ENCODE measurements at places on chromosomes 12 and 14. TPM values are rescaled to one million over a fixed set of nuclear protein-coding genes. Genes with fewer than 3 reads are reported as not detected.

DNA sequence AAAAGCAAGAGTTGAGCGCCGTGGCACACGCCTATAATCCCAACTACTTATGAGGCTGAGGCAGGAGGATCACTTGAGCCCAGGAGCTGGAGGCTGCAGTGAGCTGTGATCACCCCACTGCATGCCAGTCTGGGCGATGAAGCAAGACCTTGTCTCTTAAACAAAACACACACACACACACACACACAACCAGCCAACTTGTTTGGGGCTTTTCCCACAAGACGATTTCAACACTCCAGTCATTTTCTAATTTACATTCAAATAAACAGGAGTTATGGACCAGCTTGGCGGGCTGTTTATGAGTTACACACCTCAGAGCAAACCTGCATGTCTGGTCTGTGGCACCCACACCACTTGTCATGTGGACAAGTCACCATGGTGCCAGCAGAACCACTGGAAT is 6.7 kb downstream of the GLTP start:
- DNase-seq: no peak

- DNase-seq: no peak
These were observed 12.6 kb downstream of the RXYLT1 start for GRCh38 chr12:63792338-63792737.

Gene STYK1
- 0.15 TPM for total RNA-seq

- DNase-seq: no peak
These were observed 110.5 kb downstream of the GPR135 start for GRCh38 chr14:59354666-59355065.

DNA sequence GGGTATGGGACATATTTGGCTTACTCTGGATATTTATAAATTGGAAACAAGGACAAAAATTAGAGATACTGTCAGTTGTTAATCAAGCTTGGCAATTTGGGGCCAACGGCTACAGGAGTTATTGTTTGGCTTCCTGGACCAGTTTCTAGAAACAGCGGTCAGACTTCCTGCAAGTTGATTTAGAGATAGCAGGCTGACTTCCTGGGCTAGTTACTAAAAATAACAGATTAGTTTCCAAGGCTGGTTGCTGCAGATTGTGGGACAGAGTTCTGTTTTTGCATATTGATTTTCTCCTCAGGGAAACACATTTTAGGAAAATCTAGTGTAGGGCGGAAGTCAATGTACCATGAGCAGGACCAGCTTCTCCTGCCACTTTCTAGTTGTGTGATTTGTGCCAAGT is 144.0 kb upstream of the TMPO start:
- DNase-seq: no peak

- DNase-seq: no peak
These were observed 9.3 kb downstream of the SPRYD4 start for GRCh38 chr12:56477521-56478225.

DNA sequence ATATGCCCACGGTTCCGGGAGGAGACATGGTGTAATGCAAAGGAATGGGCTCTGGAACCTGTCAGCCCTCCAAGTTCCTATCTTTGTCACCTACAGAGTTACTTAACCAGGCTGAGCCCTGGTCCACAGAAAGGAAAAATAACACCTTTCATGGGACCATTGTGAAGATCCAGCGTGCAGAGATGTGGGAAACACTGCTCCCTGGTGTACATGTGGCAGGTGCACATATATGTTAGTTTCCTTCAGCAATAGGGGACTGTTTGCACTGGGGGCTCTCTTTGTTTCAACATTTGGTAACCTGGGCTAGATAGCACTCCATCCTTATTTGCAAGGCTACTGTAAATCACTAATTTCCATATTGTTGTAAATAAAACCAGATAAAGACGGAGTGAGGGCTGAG is 72.3 kb downstream of the ANO2 start:
- DNase-seq: no peak

Gene SETD1B
- 14.8 TPM for total RNA-seq

GRCh38 chr12:48334808-48335207 is 15.9 kb downstream of the ZNF641 start:
- DNase-seq: no peak

DNA sequence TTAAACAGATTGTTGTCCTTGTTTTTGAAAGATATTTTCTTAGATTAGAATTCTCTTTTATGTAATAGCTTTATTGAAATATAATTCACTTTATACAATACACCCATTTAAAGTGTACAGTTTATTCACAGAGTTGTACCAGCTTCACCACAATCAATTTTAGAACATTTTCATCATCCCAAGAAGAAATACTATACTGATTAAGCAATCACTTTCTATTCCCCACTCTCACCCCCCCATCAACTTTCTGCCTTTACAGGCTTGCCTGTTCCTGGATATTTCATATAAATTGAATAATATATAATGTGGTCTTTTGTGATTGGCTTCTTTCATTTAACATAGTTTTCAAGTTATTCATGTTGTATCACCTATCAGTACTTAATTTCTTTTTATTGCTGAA is 44.4 kb downstream of the ARHGAP5 start:
- no peak for DNase-seq

- no peak for DNase-seq
These were observed 160.8 kb upstream of the GZMB start for GRCh38 chr14:24794644-24795305.

- no peak for DNase-seq
These were observed 102.9 kb upstream of the FSCB start for GRCh38 chr14:44609876-44610510.

DNA sequence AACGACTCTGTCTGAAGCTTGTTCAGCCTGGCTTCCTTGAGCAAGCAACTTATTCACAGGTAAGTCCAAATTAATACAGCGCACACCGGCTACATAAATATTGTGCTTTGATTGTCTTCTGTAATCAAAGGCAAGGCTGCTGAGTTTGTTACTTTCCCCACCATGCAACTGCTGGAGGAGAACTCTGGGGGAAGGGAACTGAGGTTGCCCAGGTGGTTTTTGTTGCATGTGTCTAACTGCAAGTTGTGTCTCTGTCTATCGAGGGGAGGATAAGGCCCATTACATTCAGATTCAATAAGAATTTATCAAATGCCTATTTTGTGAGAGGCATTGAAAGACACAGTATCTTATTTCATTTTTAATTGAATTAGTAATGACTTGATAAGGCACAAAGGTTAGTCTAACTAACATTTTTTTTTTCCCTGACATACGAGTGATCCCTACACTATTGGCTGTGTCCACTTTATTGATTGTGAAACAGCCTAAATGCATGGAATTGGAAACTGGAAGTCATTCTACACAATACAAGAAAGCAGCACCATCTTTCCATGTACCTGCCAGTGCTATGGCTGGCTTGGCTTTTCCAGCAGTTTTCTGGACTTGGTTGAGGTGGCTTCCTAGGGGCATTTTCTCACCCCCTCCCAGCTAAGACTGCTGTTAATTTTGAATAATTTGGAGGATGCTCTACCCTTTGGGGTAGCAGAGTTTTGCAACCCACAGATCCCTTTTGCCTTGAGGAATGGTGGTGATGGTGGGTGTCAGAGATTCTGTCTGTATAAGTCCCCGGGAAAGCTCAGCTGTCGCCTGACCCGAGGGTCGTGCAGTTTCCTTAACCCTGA is 951 bp upstream of the CHST11 start:
- DNase-seq: no peak

GRCh38 chr14:51545396-51545795 is 106.3 kb upstream of the FRMD6 start:
- no peak for DNase-seq

DNA sequence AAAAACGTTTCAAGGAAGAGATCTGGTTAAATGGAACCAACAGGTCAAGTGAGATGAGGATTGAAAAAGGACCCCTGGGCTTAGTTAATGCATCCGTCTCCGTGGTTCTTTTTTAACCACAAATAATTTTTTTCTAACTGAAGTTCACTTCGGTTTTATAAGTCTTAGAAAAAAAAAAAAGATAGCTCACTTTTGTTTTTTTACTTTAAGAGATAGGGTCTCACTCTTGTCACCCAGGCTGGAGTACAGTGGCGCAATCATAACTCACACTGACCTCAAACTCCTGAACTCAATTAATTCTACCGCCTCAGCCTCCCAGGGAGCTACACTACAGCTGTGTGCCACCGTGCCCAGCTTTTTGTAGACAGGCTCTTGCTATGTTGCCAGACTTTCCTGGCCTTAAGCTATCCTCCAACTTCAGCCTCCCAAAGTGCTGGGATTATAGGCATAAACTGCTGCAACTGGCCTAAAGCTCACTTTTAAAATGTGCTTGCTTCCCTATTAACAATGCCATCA is 11.8 kb downstream of the HNRNPC start:
- DNase-seq: no peak

DNA sequence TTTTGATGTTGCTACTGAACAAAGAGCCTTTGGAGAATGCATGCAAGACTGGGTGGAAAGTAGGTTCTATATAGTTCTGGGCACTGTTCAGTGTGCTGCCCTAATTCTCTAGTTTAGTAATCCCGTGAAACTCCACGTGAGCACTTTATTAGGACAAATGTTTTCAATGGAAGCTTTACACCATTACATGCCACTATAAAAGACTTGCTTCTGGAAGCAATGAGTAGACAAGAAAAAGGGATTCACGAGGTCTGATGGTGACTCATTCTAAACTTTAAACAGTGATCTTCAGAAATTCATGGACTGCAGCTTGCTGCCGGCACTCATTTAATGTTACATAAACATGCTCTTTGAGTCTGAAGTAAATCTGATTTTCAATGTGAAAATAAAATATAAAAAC is 22.3 kb downstream of the ATG14 start:
- DNase-seq: no peak

DNA sequence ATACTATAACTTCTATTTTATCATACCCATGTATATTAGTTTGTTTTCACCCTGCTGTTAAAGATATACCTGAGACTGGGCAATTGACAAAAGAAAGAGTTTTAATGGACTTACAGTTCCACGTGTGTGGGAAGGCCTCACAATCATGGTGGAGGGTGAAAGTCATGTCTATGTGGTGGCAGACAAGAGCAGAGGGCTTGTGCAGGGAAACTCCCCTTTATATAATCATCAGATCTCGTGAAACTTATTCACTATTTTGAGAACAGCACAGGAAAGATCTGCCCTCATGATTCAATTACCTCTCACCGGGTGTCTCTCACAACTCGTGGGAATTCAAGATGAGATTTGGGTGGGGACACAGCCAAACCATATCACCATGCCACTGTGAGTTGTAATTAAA is 135.8 kb downstream of the SYNE2 start:
- DNase-seq: no peak

- no peak for DNase-seq
These were observed 24.3 kb downstream of the PPP1CC start for GRCh38 chr12:110718222-110718908.

DNA sequence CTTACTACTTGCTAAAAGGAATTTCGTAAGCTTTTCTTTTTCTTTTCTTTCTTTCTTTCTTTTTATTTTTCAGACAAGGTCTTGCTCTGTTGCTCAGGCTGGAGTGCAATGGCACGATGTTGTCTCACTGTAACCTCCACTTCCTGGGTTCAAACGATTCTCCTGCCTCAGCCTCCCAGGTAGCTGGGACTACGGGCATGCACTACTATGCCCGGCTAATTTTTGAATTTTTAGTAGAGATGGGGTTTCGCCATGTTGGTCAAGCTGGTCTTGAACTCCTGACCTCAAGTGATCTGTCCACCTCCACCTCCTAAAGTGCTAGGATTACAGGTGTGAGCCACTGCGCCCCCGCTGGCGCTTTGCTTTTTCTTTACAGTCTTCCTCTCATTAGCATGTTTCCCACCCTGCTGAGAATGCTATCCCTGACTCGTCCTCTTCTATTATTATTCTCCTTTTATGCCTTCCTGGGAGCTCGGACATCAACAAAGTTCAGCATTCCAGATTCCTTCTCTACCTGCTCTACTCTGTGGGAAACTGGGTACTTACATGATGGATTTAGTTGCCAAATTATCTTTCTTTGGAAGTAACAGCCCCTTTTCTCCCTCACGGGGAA is 3.1 kb downstream of the MTHFD1 start:
- no peak for DNase-seq

Data from heart right ventricle (tissue), 16 donors.